ENCODE measurements at places on chromosomes 11 and 22.

DNA sequence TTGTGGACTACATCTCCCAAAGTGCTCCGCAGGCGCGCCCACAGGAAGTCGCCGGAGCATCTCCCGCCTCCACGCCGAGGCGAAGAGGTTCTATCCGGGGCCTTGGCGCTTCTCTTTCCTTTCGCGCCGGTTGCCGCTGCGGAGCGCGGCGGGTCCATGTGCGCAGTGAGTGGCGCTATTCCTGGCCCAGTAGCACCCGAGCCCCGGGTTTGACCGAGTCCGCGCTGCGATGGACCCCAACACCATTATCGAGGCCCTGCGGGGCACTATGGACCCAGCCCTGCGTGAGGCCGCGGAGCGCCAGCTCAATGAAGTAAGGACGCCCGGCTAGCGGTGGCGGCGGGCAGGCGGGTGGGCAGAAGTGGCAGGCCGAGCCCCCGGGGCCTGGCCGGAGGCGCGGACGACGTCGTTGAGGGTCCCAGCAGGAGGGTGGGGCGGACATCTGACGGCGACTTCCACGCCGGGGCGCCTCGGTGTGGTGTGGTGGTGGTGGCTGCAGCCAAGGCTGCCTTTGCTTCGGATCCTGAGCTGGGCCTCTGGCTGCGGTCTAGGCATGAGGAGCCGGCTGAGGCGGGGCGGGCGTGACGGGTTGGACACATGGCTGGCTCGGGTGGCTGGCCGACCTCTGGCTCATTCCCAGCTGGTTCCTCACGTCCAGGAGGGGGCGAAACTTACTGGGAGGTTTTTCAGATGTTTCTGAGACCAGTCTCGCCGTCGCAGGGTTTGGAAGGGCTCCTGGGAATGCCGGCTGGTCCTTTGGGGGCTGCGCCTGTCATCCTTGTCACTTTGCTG, at the start of gene IPO7:
TSS of gene IPO7 (plus strand) at position 118 of the 792 bp plus-strand sequence. CDS start at position 230, 112 bp downstream.
- DNase-seq = peak; percentile 87

DNA sequence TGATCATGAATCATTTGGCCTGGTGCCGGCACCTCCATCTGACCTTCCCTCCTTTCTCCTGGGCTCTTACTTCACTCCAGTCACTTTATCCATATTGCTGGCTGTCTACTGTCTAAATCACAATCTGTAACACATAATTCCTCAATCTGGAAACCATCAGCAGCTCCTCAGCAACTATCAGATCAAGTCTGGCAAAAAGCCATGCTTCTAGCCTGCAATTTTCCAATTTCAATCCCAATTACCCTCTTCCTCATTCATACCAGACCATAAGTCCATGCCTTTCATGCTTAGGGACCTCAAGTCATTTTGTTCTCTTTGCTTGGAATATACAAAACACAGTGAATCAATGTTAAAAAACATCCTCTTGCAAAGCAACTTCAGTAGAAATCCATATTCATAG, 882.8 kb upstream of the ANO3 start:
- DNase-seq = no peak

DNA sequence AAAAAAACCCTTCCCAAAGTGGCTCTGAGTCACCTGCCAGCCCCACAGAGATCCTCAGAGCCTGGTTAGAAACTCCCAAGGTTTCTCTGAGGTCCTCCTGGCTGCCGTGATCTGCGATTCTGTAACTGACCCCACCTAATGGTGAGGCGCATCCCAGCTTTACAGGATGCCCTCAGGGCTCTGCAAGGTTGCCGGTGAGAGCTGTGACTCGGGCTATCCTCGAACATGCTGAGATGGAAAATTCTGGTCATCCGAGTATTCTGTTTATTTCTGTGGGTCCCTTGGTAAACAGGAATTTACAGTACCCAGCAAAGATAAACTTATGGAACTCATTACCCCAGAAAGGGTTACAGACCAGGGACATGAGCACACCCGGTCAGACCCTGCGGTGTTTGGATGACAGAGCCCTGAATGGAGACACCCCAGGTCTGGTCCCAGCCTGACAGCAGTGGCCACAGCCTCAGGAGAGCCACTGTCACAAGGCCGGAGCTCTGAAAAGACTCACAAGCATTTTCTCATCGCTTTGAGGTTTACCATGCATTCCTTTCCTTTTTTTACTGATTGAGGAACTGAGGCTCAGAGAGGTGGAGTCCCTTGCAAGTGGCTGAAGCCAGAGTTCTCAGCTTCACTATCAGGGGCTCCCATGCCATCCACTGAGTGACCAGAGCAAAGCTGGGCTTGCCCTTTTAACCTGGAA, 22.2 kb downstream of the LIF start:
- DNase-seq = no peak

GRCh38 chr11:12600829-12601228, 73.4 kb upstream of the TEAD1 start:
- no peak for DNase-seq

GRCh38 chr11:45282081-45282480, 4.1 kb downstream of the SYT13 start:
- no peak for DNase-seq

DNA sequence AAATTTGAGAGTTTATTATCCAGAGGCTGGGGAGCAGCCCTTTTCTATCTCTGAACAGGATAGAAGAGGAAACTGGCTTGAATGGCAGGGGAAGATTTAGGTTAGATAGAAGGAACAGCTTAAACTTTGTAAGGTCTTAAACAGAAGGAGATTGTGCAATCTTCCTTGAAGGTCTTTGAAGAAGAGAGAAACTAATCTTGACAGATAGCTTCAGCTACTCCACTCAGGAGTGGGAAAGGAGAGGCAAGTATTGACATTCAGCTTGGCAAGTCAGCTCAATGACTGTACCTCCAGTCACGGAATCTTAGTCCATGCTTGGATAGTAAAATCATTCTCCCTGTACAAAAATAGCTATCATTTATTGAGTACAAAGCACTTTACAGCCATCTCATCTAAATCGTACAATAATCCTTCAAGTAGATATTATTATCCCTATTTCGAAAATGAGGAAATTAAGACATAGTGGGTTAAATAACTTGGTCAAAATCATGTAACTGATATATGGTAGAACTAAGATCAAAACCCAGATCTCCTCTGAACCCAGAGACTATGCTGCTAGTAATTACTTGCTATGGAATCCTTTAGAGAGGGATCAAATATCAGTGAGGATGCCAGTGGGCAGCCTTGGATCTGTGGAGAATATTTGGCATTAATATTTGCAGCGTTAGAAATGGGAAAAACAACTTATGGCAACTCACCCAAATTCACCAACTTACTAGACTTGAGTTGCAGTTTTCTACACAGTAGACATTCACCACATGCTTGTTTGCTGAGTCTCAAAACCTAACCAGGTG, 14.6 kb downstream of the C11orf97 start:
- DNase-seq = no peak

All from activated T-helper 1 cell treated with anti-CD3 and anti-CD28 coated beads, Interleukin-12 subunit alpha, Interleukin-12 subunit beta, Interleukin-2, Interleukin-4 antibody, amounts not matched to agents 30 ng/mL and 10 ng/mL and 1 ng/mL, durations not matched to agents 14 hours and 24 hours and 36 hours (primary cell).